ENCODE measurements at places on chromosomes 2 and 18.

- no peak for DNase-seq
Measured at GRCh38 chr18:52610451-52611115, 270.6 kb downstream of the DCC start.

DNA sequence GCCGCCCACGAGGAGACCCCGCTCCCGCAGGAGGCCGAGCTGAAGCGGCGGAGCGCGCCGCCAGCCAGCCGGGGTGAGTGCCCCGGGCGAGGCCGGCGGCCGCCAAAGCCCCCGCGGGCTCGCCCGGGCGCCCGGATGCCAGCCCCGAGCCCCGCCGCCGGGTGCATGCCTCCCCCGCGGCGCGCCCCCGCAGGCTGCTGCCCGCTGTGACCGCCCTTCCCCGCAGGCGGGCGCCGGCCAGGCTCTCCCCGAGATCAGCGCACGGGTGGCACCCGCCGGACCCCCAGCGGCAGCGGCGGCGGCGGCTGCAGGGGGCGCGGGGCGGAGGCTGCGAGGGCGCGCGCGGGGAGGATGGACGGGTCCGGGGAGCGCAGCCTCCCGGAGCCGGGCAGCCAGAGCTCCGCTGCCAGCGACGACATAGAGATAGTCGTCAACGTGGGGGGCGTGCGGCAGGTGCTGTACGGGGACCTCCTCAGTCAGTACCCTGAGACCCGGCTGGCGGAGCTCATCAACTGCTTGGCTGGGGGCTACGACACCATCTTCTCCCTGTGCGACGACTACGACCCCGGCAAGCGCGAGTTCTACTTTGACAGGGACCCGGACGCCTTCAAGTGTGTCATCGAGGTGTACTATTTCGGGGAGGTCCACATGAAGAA lies 470 bp downstream of the KCNF1 start:
- no peak for DNase-seq

DNA sequence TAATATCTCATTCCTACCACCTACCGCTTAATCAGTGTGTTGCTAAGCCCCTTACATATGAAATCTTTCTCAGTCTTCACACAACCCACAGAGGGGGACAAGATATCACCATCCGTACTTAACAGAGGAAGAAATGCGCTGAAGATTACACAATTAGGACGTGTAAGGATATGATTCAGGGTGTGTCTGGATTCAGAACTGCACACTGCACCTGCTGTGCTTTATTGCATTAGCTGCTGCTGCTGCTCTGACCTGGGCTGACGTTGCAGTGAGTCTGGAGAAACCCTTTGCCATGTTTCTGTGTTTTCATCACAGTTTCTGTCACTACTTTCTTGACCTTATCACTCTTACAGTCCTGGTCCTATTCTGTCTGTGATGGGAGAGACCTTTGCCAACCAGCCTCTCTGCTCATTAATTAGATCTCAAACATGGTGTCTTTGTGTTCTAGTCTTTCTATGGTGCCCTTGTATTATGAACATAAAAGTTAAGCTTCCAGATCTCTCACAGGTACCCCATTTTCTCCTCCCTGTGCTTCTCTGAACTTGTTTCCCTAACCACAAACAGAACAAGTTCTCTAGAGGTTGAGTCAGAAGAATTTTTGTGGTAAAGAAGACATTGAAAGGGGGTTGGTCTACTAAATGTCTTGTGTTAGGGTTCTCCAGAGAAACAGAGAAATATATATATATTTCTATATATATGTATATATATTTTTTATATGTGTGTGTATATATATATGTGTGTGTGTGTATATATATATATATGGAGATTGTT lies 92.9 kb upstream of the CYP1B1 start:
- no peak for DNase-seq

- no peak for DNase-seq
Measured at GRCh38 chr2:137764646-137765045, 199.6 kb upstream of the HNMT start.

DNA sequence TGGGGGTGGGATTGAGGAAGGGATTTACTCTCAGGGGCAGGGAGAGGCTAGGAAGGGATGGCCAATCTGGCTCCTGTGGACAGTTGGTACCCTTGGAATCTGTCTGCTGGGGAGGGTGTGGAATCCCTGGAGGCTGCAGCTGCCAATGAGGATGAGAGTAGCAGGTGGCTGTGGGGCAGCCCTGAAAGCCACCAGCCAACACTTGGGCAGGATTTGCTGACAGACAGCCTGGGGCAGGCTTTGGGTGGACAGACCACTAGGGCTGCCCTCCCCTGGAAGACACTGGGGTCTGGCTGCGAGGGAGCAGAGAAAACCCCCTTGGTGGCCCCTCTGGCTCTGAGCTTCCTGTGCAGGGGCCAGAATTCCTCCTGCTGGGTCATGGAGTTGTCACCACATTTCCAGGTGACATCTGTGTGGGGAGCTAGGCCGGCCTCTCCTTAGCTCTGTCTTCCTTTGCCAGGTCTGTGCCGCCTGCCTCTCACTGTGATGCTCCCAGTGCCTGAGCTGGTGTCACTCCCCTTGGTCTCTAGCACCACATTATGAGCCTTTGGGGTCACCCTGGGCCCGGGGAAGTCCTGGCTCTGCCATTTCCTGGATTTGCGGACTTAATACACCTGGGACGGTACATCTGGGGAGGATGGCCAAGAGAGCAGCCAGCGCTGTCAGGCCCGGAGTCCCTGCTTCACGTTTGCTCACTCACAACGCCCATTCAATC lies 13.4 kb upstream of the ARHGEF4 start:
- DNase-seq: no peak

GRCh38 chr18:63159590-63159989 lies 160.0 kb downstream of the BCL2 start:
- no peak for DNase-seq

DNA sequence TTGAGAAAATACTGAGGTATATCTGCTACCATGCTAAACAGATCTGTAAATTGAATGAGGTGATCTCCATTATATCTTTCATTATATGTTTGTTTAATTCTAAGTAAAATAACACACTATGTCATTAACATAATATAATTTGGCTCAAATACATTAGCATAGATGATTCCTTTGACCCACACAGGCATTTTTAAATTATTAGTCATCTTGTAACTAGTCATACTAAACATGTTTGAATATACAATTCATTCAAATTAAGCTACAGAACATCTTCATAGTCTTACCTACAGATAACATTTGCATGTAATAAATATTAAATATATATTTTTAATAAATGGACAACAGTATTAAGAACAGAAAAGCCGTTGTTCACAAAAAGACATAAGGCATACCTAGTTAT lies 52.7 kb upstream of the KYNU start:
- DNase-seq: no peak

GRCh38 chr18:34114996-34115395 lies 109.7 kb downstream of the NOL4 start:
- DNase-seq: no peak

DNA sequence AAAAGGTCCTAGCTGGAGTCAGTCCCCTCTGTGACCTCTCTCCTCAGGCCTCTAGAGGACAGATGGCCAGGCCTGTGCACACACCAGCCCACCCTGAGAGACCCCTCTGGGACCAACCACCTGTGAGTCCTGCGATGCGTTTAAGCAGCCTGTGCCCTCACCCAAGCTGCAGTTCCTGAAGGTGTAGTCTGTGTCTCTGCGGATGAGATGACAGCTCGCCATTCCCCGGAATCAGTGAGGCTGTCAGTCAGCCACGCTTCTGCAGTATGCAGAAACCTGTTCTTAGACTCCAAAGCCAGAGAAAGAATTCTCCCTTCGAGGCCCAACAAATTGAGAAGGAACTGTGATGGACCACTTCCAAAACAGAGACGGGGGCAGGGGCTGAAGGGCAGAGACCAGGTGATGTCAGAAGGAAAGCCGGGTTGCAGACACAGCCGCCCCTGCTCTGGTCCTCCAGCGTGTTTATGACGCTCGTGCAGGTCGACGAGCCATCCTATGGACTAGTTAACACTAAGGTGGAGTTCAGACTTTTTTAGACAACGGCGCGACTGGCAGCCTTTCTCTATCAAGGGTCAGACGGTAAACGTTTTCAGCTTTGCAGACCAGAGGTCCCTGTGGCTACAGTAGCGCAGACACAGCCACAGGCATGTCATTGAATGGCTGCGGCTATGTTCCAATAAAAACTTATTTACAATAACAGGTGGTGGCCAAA lies 10.2 kb downstream of the MTERF4 start:
- DNase-seq: no peak

GRCh38 chr2:88857951-88858411 lies 166.5 kb downstream of the RPIA start:
- DNase-seq: no peak

DNA sequence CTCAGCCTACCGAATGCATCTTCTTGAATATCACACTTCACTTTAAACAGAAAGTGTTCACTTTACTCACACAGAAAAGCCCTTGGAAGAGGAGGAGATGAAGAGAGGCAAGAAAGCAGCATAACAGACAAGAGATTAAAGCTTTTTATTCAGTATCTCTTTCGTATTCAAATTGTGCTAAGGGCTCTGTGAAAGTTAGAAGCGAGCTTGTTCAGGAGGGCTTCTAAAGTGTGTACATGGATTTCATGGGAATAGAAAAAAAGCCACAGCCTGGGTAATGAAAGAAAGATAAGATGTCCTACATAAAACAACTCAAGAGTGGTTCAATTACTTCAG lies 531.9 kb downstream of the TMEM182 start:
- DNase-seq: no peak

GRCh38 chr2:112885506-112885902 lies 25.5 kb upstream of the IL37 start:
- no peak for DNase-seq

Measured in Ammon's horn (tissue), 1 donor.